Left lung (tissue), 14 donors: ENCODE measurements at places on chromosomes 2 and 18. TPM values are rescaled to one million over a fixed set of nuclear protein-coding genes. Genes with fewer than 3 reads are reported as not detected.

- DNase-seq, result no peak
Measured at GRCh38 chr2:149122516-149122915, 84.0 kb downstream of the LYPD6B start.

- no peak for DNase-seq
Measured at GRCh38 chr2:104432401-104432800, 421.5 kb upstream of the POU3F3 start.

- DNase-seq, result no peak
Measured at GRCh38 chr2:56960581-56960980, 776.8 kb downstream of the CCDC85A start.

GRCh38 chr2:168797286-168797655 lies 5.2 kb upstream of the NOSTRIN start:
- DNase-seq, result no peak

GRCh38 chr18:58983260-58984155 lies 118.8 kb downstream of the ZNF532 start:
- DNase-seq, result no peak

DNA sequence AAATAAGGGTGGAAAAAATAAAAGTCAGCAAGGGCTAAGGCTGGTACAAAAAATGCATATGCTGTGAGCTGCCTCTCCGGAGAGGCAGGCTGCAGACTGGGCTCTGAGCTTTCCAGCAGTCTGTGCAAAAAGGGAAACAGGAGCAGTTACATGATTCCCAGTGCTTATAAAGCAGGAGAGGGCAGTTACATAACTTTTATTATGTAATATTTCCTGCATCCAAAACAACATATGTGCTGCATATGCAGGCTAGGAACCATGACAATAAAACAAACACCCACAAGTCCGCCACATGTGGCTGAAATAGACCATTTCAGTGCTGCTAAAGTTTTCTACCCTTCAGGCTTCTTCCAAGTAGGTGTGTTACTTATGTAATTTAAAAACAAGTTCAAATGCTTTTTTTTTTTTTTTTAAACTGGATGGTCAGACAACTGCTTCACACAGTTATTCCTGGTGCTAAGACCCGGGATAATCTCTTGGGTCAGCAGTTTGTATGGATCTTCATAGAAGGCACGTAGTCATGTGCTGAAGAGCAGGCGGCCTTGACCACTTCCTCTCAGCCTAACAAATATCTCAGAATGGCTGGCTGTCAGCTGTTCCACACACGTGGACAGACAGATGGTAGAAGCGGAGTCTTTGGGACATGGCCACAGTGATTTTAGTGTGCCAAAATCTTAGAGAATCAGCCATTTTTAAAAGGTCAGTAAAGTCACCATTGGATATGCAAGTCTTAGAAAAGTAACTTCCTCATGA lies 43.5 kb downstream of the ARMC9 start:
- DNase-seq, result no peak

GRCh38 chr2:62142054-62142453 lies 53.9 kb upstream of the B3GNT2 start:
- DNase-seq, result no peak

- DNase-seq, result no peak
Measured at GRCh38 chr18:33556846-33557245, 21.2 kb upstream of the ASXL3 start.

DNA sequence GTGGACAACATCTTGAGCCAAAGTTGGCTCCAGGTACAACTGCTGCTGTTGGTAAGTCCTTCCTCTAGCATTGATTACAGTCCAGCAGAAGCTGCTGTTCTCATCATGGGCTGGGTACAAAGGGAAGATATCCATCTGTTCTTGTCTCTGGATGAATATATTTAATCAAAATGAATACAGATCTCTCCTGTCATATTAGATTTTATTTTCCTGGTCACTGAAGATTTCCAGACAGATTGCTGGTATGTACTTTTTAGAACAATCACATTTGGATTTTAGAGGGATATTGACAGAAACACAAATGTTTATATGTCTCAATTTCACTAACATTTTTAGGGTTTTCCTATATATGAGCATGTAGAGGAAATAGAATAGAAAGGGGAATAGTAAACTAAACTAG lies 155.4 kb upstream of the FHL2 start:
- DNase-seq, result no peak

- no peak for DNase-seq
Measured at GRCh38 chr18:44852818-44853217, 172.1 kb downstream of the SETBP1 start.

DNA sequence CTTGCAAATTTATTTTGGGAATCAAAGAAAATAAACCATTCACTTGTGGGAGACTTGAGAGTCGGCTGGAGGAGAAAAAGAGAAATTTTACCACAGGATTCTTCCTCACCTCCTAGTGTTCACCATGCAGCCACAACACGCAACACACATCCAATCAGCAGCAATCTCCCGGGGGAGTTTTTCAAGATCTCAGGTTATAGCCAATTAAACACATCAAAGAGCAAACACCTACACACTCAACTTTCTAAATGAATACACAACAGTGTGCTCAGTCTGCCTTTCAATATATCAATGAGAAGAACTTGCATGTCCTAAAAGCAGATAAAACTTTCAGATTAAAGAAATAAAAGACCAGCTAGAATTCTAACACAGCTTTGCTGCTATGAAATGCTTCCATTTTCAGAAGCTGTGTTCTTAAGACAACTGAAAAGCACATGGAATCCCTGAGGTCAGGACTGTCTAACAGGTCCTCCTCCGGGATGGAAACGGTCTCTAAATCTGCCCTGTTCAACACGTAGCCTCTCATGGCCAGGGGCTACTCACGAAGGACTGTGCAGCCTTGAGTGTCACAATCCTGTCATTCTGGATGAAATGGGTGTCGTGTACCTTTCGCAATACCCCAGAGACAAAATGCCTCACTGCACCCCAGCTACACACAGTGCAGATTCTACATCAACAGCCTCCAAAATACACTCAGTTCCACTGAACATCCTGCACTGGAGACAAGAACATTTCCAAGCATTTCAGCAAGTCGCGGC lies 84.2 kb downstream of the ZNF516 start:
- no peak for DNase-seq

DNA sequence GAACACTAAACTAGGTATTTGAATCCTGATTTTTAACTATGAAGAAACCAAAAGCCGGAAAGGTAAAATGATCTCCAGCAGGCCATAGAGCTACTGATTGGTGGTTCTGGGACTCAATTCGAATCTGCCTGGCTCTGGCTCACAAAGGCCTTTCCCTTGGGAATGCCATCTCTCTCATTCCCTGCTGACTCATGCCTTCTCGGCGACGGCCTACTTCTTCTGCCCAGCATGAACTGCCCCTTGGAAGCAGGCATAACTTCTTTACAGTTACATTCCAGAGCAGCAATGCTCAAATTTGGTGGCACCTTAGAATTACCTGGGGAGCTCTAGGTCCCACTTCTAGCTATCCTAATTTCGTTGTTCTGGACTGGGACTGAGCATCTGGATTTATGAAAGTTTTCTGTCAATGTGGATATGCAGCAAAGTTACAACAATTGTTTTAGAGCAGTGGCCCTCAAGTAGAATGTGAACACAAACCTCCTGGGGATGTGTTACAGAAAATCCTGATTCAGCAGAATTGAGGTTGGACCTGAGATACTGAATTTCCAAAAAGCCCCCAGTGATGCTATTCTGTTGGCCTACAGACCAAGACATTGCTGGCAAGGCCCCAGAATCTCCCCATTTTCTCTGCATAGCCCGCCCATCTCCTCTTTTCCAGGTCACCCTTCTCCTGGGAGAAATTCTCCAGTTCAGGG lies 261.1 kb downstream of the CNTNAP5 start:
- no peak for DNase-seq

- no peak for DNase-seq
Measured at GRCh38 chr2:105910497-105911238, 166.0 kb downstream of the NCK2 start.

GRCh38 chr2:107529146-107529545 lies 297.5 kb upstream of the RGPD4 start:
- peak; percentile 12 for DNase-seq

- DNase-seq, result no peak
Measured at GRCh38 chr2:56316011-56316410, 132.2 kb downstream of the CCDC85A start.

DNA sequence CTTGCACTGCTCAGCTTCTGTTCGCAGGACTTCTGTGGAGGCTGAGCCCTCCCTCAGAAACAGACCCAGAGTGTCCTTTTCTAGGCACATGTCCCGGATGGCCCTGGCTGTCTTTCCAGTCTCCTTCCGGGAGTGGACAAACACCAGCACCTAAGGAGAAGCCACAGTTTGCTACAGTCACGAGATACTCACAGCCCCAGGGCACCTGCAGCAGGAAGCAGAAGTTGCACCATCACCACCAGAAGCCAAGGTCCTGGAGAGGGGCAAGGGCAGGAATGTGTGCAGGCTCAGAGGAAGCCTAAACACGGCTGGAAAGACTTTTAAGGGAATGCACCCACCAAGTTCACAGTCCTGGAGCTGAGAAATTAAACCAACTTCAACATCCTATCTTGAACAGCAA lies 13.6 kb downstream of the SNRNP200 start:
- DNase-seq, result no peak

Gene NPPC
- polyA plus RNA-seq, result 0.23 TPM

Gene GYPC
- polyA plus RNA-seq, result 65.3 TPM

Gene DPYSL5
- 0.37 TPM for polyA plus RNA-seq

Gene MYL1
- polyA plus RNA-seq, result not detected

Gene SRD5A2
- polyA plus RNA-seq, result 0.65 TPM

Gene ZNF892
- 5.1 TPM for polyA plus RNA-seq

Gene UGT1A3
- not detected for polyA plus RNA-seq

Gene B4GALT6
- polyA plus RNA-seq, result 19.7 TPM

Gene ANKRD30B
- 0.23 TPM for polyA plus RNA-seq

Gene PAX3
- polyA plus RNA-seq, result 0.20 TPM

Gene MAP3K2
- 27.5 TPM for polyA plus RNA-seq

Gene KCNIP3
- 8.3 TPM for polyA plus RNA-seq
